ENCODE measurements at places on chromosomes 13 and 19.
A peak's percentile ranks its signal among the peaks of the same experiment; 100 is the strongest.

- DNase-seq = no peak
Observed at GRCh38 chr19:866769-867300, 7.4 kb downstream of the CFD start.

DNA sequence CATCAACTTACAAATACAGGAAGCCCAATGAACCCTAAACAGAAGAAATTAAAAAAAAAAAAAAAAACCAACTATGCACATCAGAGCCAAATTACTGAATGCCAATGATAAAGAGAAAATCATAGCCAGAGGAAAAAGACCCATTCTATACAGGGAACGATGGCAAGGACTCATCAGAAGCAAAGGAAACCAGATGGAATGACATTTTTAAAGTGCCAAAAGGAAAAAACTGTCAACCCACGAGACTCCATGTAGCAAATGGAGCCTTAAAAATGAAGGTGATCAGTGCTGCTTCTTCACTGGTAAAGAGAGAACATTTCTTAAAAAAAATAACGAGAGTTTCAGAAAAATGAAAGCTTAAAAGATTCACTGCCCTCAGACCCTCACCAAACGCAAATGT is 18.3 kb downstream of the PCID2 start:
- no peak for DNase-seq

DNA sequence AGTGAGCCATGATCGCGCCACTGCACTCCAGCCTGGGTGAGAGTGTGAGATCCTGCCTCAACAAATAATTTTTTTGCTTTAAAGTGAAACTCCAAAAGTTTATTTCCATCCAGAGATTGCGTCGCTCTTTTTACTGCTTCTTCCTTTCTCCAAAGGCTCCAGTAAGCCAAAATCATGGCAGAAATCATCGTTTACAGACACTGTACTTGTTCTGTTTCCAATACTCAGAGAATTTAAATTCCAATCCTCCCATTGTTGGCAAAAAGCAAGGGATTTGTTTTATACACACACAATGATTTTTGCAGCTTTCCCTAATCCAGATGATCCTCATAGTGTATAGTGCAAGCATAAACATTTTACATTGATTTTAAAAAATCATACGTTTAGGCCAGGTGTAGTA is 15.3 kb downstream of the FBXO27 start:
- DNase-seq = no peak

- no peak for DNase-seq
Observed at GRCh38 chr19:3969435-3970312, 1.2 kb downstream of the DAPK3 start.

DNA sequence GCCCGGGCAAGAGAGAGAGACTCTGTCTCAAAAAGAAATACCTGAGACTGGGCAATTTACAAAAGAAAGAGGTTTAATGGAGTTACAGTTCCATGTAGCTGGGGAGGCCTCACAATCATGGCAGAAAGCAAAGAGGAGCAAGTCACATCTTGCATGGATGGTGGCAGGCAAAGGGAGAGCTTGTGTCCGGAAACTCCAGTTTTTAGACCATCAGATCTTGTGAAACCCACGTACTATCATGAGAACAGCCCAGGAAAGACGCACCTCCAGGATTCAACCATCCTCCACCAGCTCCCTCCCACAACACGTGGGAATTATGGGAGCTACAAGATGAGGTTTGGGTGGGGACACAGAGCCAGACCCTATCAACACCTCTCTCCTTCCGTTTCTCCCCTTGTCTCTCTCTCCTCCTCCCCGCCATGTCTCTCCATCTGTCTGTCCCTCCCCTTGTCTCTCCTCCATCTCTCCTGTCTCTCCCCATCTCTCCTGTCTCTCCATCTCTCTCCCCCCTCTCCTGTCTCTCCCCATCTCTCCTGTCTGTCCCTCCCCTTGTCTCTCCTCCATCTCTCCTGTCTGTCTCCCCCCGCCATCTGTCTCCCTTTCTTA is 10.0 kb downstream of the POLR2E start:
- no peak for DNase-seq

GRCh38 chr13:106566641-106567473 is 1.1 kb downstream of the ARGLU1 start:
- DNase-seq = peak; percentile 61

DNA sequence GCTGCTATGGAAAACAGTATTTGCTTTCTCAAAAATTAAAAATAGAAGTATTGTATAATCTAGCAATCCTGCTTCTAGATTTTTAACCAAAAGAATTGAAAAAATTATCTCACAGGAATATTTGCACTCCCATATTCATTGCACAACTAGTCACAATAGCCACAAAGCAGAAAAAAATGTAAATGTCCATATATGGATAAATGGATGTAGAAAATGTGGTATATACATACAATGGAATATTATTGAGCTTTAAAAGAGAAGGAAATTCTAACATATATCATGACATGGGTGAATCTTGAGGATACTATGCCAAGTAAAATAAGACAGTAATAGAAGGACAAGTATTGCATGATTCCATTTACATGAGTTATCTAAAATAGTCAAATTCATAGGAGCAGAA is 2753.0 kb downstream of the PCDH9 start:
- no peak for DNase-seq

DNA sequence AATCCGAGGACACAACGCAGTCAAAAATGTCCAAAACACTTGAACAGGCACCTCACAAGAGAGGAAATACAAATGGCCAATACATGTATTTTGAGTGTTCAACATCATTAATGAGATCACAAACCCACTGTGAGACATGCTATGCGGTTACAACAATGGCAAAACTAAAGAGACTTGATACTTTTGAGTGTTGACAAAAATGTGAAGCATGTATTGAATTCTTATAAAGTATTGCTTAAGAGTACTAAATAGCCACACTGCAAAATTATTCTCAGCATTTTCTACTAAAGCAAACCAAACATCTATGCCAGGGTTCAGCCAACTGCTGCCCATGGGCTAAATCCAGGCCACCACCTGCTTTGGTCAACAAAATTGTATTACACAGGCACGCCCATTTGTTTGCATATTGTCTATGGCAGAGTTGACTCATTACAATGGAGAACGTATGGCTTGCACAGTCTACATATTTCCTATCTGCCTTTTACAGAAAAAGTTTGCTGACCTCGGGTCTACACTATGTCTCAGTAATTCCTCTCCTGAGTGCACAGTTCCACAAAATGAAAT is 135.3 kb downstream of the B3GLCT start:
- no peak for DNase-seq

DNA sequence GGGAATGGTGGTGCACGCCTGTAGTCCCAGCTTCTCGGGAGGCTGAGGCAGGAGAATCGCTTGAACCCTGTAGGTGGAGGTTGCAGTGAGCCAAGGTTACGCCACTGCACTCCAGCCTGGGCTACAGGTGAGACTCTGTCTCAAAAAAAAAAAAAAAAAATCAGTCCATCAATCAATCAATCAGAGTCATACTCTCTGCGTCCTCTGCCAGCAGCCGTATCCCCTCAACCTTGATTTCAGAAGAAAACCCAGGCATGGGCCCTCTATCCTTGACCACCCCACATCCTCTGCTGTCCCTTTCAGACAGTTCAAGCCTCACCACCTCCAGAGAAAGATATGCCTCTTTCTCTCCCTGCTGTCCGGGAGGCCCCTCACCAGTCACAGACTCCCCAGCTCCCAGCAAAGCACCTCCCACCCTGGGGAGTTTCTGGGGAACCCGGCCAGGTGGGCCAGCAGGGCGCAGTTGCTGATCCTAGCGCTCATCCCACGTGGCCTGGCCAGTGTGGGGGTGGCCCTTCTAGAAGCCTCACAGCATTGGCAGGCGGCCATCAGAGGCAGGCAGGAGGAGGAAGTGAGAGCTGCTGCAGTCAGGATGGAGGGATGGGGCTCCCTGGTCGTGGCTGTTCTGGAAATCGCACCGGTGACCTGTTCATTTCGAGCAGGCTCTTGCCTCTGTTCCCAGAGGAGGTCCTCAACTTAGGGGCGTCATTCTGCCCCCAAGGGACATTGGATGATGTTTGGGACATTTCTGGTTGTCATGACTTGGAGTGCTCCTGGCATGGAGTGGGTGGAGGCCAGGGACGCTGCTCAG is 10.2 kb upstream of the JSRP1 start:
- peak; percentile 71 for DNase-seq

DNA sequence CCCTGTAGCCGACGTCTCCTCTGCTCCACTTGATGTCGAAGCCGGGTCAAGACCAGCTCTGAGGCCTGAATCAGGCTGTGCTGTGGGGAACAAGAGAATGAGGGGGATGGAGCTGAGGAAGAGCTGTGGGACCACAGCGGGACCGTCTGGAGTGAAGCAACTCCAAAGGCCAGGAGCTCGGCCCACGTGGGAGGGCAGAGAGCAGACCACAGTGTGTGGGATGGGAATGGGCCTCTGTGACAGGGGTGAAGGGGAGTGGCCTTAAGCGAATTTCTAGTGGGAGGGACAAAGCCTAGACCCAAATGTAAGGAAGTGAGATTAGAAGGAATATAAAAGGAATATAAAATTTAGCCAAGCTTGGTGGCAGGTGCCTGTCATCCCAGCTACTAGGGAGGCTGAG is 3.8 kb upstream of the SLC8A2 start:
- no peak for DNase-seq

DNA sequence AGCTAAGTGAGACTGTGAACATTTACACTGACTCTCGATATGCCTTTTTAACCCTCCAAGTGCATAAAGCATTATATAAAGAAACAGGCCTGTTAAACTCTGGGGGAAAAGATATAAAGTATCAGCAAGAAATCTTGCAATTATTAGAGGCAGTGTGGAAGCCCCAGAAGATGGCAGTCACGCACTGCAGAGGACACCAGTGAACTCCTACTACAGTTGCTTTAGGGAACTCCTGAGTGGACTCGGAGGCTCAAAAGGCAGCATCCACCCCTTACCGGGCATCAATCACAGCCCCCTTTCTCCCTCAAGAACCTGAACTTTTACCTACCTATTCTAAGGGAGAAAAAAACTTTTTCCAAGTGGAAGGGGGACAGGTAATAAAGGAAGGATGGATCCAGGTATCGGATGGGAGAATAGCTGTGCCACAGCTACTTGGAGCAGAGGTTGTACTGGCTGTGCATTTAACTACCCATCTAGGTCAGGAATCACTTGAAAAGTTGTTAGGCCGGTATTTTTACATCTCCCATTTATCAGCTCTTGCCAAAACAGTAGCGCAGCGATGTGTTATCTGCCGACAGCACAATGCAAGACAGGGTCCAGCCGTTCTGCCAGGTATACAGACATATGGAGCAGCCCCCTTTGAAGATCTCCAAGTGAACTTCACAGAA is 80.1 kb downstream of the ZNF486 start:
- peak; percentile 64 for DNase-seq

DNA sequence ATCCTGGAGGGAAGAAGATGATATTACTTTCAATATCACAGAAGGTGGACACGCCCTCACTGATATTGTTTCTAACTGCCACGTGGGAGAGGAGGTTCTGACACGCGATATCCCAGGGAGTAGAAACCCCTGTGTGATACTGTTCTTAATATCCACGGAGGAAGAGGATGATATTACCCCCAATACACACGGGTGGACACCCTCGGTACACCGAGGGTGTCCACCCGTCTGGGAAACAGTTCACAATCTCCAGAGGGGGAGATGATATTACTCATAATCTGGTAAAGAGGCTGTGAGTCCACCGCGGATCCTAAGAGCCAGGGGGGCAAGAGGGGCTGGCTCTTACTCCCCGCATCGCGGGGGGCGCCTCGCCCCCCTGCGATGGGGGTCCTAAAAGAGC is 29.7 kb upstream of the RGCC start:
- peak; percentile 15 for DNase-seq

GRCh38 chr13:60701895-60702294 is 304.9 kb downstream of the TDRD3 start:
- no peak for DNase-seq

GRCh38 chr13:39941236-39941635 is 285.8 kb downstream of the COG6 start:
- DNase-seq = no peak

DNA sequence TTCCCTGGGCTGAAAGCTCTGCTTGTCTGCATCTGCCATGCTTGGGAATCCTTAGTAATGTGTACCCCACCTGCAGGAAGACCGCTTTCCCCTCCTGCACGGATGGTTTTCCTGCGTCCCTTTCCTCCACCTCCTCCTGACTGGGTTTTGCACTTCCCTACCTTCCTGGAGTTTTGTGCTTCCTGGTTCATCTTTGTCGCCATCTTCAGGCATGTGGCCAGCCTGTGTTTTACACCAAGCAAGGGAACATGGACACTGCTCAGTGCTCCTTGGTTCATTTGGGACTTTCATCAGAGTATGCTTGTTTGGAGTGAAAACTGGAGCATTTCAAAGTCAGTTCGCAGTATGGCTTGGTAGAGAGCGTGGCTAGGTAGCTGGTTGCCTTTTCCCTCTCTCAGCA is 30.7 kb downstream of the ERICH6B start:
- no peak for DNase-seq

DNA sequence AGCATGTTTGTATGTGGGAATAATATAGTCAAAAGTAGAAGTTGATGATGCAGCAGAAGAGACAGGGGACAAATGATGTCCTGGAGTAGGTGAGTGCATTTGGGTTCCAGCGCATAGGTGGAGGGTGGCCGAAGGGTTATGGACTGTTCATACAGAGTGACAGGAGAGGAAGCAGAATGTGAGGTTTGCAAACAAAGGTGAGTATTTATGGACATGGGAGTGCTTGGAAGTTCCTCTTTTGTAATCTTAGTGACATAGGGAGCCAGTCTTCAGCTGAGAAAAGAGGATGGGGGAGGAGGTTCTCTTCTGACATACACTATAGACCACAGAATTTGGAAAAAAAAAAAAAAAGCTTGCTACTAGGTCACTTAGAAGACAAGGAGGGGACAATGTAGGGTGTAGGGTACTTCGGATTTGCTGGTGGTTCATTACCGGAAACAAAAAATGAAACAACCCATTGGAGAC is 331.6 kb downstream of the DLEU7 start:
- no peak for DNase-seq

- no peak for DNase-seq
Observed at GRCh38 chr13:79541426-79542049, 60.6 kb downstream of the NDFIP2 start.

GRCh38 chr13:53683608-53684007 is 655.0 kb downstream of the OLFM4 start:
- no peak for DNase-seq

DNA sequence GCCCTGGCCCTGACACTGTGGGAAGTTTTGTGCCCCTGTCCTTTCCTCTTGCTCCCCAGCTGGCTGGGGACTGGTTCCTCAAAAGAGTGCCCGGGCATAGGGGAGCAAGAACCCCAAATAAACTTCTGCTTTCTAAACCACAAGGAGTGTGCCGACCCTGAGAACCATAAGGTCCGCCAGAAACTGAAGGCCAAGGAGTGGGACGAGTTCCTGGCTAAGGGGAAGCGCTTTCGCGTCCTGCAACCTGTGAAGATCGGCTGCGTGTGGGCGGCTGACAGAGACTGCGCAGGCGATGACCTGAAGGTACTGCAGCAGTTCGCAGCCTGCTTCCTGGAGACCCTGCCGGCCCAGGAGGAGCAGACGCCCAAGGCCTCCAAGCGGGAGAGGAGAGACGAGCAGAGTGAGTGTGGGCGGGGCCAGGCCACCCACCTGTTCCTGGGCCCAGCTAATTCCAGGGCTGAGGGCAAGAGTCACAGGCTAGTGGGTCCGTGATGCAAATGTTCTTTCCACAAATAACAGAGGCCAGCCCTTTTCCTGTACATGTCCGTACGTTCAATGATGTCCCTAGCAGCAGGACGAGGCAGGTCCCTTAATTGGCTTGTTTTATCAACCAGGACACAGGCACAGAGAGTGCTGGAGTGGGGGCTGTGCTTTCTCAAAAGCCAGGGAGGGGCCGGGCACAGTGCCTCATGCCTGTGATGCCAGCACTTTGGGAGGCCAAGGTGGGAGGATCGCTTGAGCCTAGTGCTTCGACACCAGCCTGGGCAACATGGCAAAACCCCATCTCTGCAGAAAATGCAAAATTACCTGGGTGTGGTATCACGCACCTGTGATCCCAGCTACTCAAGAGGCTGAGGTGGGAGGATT is 25.6 kb downstream of the UBXN6 start:
- no peak for DNase-seq
